ENCODE measurements at places on chromosomes 4 and X. TPM values are rescaled to one million over a fixed set of nuclear protein-coding genes. Genes with fewer than 3 reads are reported as not detected.

CENPVL3 gene
- not detected for total RNA-seq

SLC6A14 gene
- not detected for total RNA-seq

SFRP2 gene
- not detected for total RNA-seq

GPAT3 gene
- 30.2 TPM for total RNA-seq

AFP gene
- total RNA-seq = 1.7 TPM

RAB41 gene
- total RNA-seq = not detected

SLC39A8 gene
- 8.1 TPM for total RNA-seq

POU4F2 gene
- not detected for total RNA-seq

SYNPO2 gene
- total RNA-seq = 7.0 TPM

PCYT1B gene
- total RNA-seq = 2.1 TPM

SLC9A6 gene
- 38.4 TPM for total RNA-seq

MTNR1A gene
- total RNA-seq = not detected

PPBP gene
- not detected for total RNA-seq

TRIML2 gene
- not detected for total RNA-seq

PDLIM3 gene
- 5.2 TPM for total RNA-seq

ZNF674 gene
- total RNA-seq = 2.7 TPM

MAOA gene
- total RNA-seq = 5.5 TPM

C4orf54 gene
- total RNA-seq = under 0.01 TPM

RAB39B gene
- total RNA-seq = 2.4 TPM

RGN gene
- total RNA-seq = 2.9 TPM

REPS2 gene
- total RNA-seq = 0.75 TPM

HTRA3 gene
- total RNA-seq = 0.55 TPM

UGT8 gene
- 1.00 TPM for total RNA-seq

ADGRL3 gene
- 0.11 TPM for total RNA-seq
